ENCODE measurements at places on chromosomes 4 and X. TPM values are rescaled to one million over a fixed set of nuclear protein-coding genes. Genes with fewer than 3 reads are reported as not detected.

Gene XAGE1B
- not detected for total RNA-seq

Gene CYLC1
- total RNA-seq: not detected

Gene NOX1
- not detected for total RNA-seq

Gene PDE6B
- total RNA-seq: 16.4 TPM

GRCh38 chr4:183471946-183472708 is 27.7 kb downstream of the CDKN2AIP start:
- DNase-seq: peak; percentile 89

GRCh38 chrX:109485470-109486340 is 3.8 kb upstream of the GUCY2F start:
- DNase-seq: peak; percentile 83

DNA sequence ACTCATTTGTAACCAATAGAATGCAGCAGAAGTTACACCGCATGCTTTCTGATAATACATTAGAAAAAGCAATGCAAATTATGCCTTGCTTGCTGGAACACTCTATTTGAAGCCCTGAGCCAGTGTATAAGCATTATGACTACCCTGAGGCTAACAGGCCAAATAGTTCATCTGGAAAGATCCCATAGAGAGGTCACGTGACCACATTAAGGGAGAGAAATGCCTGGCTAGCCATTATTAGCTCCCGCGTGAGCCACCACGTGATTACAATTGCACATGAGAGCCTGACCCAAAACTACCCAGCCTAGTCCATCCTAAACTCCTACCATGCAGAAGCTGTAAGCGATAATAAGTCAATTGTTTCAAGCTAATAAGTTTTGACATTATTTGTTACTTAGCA is 472.9 kb upstream of the GALNTL6 start:
- no peak for DNase-seq

DNA sequence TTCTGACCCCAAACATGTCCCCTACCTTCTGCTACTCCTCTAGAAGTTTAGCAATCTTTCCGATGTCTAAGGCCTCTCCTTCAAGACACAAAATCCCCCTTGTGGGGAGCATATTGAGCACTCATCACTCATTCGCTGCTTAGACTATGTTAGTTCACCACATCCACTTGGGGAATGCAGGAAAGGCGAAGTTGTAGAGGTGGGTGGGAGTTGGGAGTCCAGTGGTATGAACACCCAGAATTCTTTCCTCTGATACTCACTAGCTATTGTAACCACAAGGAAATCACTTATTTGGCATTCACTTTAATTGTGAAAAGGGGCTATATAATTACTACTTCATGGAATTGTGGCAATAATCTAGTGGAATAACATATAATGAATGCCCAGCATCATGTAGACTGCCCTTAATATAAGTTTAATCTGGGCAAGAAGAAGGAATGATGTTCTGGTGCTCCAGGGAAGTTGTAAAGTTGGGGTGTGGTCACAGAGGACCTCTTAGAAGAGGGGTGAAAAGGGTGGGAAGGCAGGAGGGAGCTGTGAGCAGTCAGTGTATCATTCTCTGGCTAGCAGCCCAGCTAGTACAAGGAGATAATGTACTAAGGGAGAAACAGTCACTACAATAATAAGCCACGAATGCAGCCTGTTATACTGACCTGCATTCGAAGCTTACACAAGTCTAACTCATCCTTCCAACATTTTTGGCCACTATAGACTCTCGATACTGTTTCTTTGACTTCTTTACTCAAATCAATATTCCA is 468.2 kb upstream of the DIPK2B start:
- no peak for DNase-seq

DNA sequence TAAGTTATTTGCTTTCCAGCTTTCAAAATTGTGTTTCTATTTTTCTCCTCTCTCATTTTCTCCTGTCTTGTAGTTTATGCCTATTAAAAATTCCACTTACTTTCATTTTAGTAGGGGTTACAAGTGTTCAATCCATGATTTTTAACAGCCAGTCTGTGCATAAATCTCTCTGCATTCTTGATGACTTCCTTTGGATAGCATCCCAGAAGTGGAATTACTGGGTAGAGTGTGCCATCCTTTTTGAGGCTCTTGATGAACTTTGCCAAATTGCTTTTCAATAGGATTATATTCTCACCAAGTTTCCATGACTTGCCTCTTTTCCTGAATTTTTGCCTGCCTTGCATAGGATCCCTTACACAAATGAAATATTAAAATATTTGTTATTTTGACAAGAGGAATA is 58.5 kb downstream of the DIPK2B start:
- no peak for DNase-seq

GRCh38 chrX:39409246-39409917 is 608.1 kb downstream of the MID1IP1 start:
- no peak for DNase-seq

GRCh38 chr4:40228497-40229365 is 31.9 kb downstream of the RHOH start:
- DNase-seq: no peak

- DNase-seq: no peak
These were observed 32.4 kb downstream of the PPM1K start for GRCh38 chr4:88251924-88252323.

GRCh38 chrX:25343060-25343459 is 327.3 kb upstream of the ARX start:
- no peak for DNase-seq

GRCh38 chr4:153553819-153554170 is 87.6 kb downstream of the TMEM131L start:
- no peak for DNase-seq

Measured in spleen (tissue), 13 donors.